Mammary epithelial cell (primary cell): ENCODE measurements at places on chromosomes 1 and 21. TPM values are rescaled to one million over a fixed set of nuclear protein-coding genes. Genes with fewer than 3 reads are reported as not detected.

Gene PGLYRP4
- 0.11 TPM for polyA plus RNA-seq

Gene DESI2
- 16.8 TPM for polyA plus RNA-seq

Gene GNAT2
- 0.20 TPM for polyA plus RNA-seq

Gene OR2AK2
- not detected for polyA plus RNA-seq

Gene CHRM3
- 0.12 TPM for polyA plus RNA-seq

Gene NUDT17
- 2.5 TPM for polyA plus RNA-seq

Gene ELAPOR1
- 0.95 TPM for polyA plus RNA-seq

Gene AMY1B
- not detected for polyA plus RNA-seq

Gene TMEM81
- 1.9 TPM for polyA plus RNA-seq

Gene GPATCH4
- polyA plus RNA-seq: 38.7 TPM

Gene GPATCH2
- polyA plus RNA-seq: 5.2 TPM
